ENCODE measurements at places on chromosomes 7 and 10.

GRCh38 chr10:123570898-123571515 is 95.1 kb upstream of the GPR26 start:
- no peak for DNase-seq

- no peak for DNase-seq
Measured at GRCh38 chr10:97771055-97771891, 526 bp downstream of the SFRP5 start.

GRCh38 chr10:70328967-70329366 is 45.2 kb upstream of the NPFFR1 start:
- DNase-seq = peak; percentile 13

- no peak for DNase-seq
Measured at GRCh38 chr7:107957436-107957835, 45.5 kb downstream of the LAMB1 start.

- no peak for DNase-seq
Measured at GRCh38 chr10:70925377-70926225, 37.2 kb upstream of the PCBD1 start.

GRCh38 chr10:127619546-127620325 is 70.6 kb downstream of the NPS start:
- no peak for DNase-seq

DNA sequence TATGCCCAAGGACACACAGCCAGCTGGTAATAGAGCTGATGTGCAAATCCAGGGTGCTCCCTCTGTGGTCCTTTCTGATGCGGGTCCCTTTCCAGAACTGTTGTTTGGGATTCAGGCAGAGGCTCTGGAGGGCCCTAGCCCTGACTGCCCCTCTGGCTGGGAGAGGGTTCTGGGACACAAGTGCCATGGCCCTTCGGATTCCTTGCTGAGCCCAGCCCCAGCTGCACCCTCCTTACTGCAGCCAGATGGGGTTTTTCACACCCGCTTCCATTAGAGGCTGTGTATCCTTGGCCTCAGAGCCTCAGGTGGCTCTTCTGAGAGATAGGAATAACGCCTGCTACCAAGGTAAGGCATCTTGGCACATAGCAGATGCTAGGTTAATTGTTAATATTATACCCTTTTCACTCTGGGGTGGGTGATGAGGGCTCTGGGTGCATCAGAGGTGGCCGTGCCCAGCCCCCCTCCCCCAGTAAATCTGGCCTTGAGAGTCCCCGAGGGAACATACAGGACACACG is 89.8 kb upstream of the LRRC4 start:
- no peak for DNase-seq
